ENCODE measurements at places on chromosomes 5 and 9.

GRCh38 chr9:14278291-14278721 is 35.6 kb downstream of the NFIB start:
- DNase-seq, result no peak

- DNase-seq, result no peak
Measured at GRCh38 chr5:50751064-50751657, 84.7 kb downstream of the PARP8 start.

DNA sequence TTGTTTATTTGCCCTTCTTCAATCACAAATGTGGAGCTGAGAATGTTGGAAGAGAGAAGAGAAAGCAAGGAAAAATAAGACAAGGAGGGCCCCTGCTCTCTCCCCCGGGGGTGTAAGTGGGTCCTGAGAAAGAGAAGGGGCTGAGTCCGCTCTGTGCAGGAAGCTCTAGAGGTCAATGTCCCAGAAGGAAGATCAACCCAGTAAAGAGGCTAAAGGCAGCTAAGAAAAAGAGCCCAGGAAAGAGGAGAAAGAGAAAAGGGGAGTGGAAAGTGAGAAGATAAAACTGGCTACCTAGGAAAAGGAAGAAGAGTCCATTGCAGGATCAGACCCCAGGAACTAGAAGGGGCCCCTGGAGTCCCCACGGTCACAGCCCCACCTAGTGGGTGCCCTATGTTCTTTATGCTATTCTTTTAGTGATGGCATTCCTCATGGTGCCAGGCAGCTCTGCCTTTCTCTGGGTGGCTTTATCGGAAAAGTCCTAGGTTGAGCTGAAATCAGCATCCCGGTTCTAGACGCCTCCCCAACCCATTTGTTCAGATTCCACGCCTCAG is 583.4 kb downstream of the ACTL7B start:
- DNase-seq, result no peak

- no peak for DNase-seq
Measured at GRCh38 chr5:143086908-143087637, 316.4 kb downstream of the NR3C1 start.
